ENCODE measurements at places on chromosomes 5 and 9.

DNA sequence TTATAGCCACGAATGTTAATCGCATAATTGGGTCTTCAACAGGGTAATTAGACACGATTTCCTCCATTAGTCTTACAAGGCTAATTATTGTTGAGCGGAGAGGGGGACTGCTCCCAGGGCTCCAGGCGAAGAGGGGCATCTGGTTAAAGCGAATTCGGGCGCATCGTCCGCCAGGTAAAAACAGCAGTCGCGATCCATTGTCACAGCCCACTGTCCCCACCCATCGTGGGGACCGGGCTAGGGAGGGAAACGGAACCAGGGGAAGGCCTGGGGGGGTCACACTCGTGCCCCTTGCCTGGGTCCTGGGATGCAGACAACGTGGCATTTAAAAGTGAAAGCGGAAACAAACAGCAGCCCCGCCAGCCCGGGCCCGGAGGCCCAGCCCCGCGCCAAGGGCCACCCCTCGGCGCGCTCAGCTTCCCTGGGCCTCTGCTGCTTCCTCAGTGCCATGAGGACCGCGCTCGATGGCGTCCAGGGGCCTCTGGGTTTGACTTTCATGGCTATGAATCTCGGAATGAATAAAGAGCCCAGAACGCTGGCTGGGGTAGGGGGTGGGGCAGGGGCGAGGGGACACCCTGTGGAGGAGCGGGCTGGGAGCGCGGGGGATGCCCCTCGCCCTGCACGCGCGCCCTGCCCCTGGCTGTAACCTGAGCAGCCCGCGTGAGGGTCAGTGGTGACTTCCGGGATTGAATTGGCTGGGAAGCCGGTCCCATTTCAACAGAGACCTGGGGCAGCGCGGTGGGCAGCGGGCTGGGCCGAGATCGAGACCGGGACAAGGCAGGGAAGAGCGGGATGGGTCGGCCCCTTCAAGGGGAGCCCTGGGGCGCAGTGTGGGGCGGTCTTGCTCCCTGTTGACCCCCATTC, 99.9 kb downstream of the GTF3C4 start:
- DNase-seq: peak; percentile 20

DNA sequence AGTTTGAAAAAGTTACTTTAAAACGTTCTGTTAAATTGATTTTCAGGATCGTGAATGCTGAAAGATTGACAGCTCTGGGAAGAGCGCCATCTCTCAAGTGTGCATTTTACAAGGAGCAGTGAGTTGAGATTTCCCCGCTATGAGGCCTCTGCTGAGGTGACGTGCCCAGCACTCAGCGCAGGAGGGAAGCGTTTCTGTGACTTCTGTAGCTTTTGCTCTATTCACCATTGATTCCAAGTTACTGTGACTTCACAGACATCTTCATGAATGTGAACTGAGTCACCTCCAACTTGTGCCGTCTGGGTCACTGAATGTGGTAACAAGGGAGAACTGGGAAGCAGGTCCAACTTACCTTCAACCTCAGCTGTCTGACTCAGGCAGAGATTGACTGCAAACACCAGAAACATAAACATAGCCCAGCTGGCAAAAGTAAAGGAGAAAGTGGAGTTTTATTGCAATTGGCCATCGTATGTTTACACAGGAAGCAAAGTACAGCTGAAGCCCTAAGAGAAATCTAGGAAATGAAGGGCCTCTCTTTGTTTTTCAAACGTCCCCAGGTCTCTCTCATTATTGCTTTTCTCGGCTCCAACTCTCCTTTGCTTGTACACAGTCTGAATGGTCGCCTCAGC, 428.8 kb upstream of the CLINT1 start:
- DNase-seq: no peak

DNA sequence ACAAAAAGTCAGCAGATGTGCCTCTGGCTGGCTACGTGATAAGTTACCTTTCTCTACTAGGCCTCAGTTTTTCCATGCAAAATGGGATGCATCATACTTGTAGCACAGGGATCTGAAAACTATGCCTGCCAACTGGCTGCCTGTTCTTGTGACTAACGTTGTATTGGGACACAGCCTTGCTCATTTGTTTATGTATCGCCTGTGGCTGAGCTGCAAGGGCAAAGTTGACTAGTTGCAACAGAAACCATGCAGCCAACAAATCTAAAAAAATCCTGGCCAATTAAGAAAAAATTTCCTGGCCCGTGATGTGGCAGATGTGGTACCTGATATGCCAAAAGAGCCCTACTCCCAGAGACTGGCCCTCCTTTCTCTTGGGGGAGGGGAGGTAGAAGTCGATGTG, 131.3 kb downstream of the SEC61B start:
- no peak for DNase-seq

- no peak for DNase-seq
Measured at GRCh38 chr9:114198249-114199040, 43.1 kb downstream of the COL27A1 start.

DNA sequence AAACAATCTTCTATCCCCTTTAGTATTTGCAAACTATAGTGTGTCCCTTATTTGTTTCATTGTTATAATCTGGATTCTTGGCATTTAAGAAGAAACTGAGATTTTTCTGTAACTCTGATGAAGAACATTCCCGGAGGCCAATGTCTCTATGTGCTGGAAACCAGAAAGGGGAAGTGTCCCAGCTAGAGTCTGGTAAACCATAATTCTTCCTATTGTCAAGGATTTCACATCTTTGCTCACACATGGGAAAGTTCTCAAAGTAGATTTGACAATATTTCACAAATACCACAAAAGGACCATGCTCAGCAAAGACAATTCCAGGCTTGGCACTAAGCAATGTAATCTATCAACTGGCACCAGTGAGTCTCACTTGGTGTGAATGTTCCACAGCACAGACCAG, 146.8 kb downstream of the MUSK start:
- no peak for DNase-seq

- DNase-seq: no peak
Measured at GRCh38 chr9:134616341-134616740, 25.3 kb upstream of the COL5A1 start.

- no peak for DNase-seq
Measured at GRCh38 chr9:15553528-15553898, 670 bp downstream of the CCDC171 start.

GRCh38 chr9:89452561-89452960, 45.4 kb downstream of the SEMA4D start:
- no peak for DNase-seq

GRCh38 chr9:91395553-91396471, 27.8 kb downstream of the NFIL3 start:
- no peak for DNase-seq

DNA sequence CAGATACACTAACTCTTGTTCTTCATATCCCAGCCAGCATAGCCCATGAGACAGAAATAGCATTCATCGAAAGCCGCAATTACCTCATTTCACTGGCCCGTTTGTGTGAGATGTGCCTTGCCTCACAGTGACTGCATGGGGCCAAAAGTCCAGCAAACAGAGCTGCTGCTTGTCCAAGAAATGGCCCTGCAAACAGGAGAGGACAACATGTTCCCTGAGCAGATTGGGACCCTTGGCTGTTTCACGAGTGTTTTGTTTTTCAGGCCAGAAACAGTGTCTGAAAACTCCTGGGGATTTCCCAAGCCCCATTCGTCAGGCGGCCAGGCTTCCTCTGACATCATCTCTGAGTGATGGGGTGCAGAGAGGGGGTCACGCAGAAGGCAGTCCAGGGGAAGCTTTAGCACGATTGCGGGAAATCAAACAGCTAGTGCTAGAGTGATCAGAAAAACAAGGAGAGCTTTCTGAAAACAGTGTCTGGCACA, 503.6 kb upstream of the PAPPA start:
- no peak for DNase-seq

DNA sequence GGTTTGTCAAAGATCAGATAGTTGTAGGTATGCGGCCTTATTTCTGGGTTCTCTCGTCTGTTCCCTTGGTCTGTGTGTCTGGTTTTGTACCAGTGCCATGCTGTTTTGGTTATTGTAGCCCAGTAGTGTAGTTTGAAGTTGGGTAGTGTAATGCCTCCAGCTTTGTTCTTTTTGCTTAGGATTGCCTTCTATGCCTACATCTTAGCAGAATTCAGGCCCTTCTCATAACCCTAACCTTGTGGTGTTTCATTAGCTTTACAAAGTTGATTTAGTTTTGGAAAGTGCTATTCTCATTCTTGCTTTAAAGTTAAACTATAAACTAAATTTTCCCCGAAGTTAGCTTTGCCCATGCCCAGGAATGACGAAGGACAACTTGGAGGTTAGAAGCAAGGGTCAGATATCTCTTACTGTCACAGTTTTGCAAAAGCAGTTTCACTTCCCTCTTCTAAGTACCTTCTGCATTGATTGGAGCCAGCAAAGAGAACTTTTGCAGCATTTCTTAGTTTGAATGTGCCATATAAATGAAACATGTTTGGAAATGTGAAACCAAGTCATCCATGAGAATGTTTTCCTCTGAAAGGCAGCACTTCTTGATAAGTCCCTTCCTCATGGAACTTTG, 274.3 kb upstream of the DMRT1 start:
- DNase-seq: no peak

DNA sequence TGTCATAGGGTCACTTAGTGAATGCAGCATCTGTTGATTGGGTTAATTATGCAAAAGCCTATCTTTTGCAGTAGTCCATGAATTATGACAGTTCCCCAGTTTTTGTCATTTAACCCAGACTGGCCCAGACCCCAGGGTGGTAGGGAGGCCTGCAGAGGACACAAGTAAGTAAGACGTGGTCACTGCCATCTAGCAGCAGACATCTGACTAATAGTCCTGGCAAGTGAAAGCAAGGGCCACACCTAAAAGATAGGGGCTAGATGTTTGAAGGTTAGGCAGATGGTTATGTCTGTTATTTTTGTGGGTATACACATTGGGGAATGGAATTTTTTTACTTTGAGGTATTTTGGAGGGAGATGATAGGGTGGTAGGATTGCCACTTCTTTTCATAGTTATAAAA, 48.0 kb downstream of the RAB14 start:
- no peak for DNase-seq

DNA sequence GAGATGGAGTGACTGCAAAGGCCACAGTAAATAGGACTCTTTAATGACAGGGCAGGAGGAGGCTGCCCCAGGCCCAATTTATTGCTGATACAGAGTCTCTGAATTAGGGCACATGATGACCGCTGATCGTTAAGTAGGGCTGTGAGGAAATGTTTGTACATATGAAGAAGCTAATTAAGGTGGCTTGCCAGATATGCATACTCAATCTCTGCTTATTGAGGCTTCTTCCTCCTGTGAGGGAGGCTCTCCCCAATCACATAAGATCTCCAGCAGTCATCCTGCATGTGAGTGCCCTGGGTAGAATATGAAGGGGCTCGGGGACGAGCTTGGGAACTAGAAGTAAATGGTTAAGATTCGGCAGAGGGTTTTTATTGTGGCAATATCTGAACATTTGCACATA, 8.2 kb upstream of the CD180 start:
- no peak for DNase-seq

DNA sequence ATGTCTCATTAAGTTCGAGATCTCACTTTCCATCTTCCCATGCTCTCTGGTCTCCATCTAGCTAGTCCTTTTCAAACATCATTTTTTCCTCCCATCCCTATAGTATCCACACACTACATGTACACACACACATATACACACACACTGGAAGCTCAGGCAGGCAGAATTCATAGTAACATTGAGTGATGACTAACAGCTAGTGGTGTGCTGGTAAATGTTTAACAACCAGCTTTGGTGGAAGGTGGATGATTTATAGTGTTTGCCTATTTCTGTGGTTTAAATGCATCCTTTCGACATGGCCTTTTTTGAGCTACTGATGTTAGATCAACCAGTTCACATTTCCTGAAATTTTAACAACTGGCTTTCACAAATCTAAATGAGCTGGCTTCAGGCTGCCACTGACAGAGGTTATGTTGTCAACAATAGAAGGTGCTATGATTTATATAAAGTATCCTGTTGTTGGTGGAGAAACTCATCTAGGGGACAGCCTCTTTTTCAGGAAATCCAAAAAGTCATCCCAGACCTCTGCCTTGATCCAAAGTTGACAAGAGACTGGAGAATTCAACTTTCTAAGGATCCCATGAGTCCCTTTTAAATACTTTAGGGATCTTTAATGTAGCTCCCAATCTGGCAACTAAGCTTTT, 117.8 kb downstream of the CCDC192 start:
- DNase-seq: no peak

GRCh38 chr5:141641634-141642267, 5.0 kb downstream of the RELL2 start:
- DNase-seq: no peak

DNA sequence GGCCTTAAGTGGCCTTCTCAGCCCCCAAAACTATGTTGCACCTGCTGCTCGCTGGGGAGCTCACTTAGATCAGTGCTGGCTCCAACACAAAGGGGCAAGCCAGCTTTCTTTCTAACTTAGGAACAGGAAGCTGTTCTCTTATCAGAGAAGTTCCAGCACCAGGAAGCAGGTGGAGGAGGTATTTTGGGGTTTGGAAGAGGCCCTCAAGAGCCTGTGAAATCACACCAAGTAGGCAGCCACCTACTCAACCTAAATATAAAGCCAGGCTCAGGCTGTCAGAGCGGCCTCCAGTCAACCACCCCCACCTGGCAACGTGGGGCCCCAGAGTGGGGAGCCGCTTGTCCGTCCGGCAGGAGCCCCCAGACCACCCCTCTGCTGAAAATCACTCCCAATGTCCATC, 152.8 kb downstream of the OLFM1 start:
- no peak for DNase-seq

DNA sequence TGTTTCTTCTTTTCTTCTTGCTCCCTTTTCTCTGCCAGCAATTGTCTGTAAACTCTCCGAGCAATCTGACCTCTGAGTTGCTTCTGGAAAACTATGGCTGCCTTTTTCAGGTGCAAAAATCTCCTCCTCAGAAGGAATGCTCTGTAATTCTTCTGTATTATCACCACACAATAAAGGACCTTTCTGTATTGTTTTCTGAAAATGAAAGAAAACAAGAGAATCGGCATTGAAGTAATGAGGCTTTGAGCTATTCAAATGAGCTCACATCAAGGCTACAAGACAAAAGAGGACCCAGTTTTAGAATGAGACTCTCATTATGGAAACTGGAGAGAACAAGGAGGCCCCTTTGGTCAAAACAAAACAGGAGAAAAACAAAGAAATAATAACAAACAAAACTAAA, 86.2 kb upstream of the RETREG1 start:
- DNase-seq: no peak

GRCh38 chr5:143889986-143890385, 78.0 kb downstream of the HMHB1 start:
- no peak for DNase-seq

DNA sequence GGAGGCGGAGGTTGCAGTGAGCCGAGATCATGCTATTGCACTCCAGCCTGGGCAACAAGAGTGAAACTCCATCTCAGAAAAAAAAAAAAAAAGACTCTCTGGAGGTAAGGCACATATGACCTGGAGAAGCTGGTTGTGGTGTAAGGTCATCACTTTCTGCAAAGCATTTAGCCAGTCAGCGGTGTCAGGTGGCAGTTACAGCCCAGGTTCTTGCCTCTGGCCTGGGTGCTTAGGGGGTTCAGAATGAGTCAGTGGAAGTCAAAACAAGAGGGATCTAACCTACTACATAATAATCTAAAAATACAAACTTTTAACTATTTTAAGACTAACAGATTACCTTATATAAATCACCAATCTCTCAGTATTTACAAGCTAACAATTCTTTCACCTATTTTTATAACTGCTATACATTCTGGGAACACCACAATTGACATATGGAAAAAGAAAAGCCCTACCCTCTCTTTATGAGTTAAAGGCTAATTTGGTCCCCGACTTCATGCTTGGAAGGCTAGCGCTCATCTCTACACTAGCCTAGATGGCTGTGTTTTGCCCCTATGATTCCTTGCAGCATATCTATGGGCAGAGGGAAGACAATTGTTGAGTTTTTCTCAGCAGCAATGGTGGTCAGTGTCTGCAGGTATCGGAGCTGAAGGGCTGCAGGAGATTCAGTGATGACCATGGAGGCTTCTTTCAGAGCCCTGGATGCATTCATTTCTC, 29.2 kb downstream of the STOM start:
- DNase-seq: no peak
